ENCODE measurements at places on chromosomes 1 and 21. TPM values are rescaled to one million over a fixed set of nuclear protein-coding genes. Genes with fewer than 3 reads are reported as not detected.

The NMNAT2 gene
- total RNA-seq: not detected

The ITGB2 gene
- not detected for total RNA-seq

The MTF1 gene
- 5.7 TPM for total RNA-seq

The CR1 gene
- not detected for total RNA-seq

The TAS1R1 gene
- not detected for total RNA-seq

The TAL1 gene
- total RNA-seq: not detected

The PDE9A gene
- not detected for total RNA-seq

The FRRS1 gene
- 13.8 TPM for total RNA-seq

The COL6A1 gene
- 76.0 TPM for total RNA-seq

The ATP1A2 gene
- total RNA-seq: not detected

The USP25 gene
- 29.5 TPM for total RNA-seq

The TMPRSS2 gene
- 0.46 TPM for total RNA-seq

The RGS8 gene
- total RNA-seq: not detected

The LRRIQ3 gene
- 0.36 TPM for total RNA-seq

The ZMYM1 gene
- total RNA-seq: 11.0 TPM

The SAMD11 gene
- under 0.01 TPM for total RNA-seq

The PACC1 gene
- total RNA-seq: 14.5 TPM

The FUBP1 gene
- total RNA-seq: 113 TPM

The VWA5B1 gene
- not detected for total RNA-seq

The LCE1C gene
- not detected for total RNA-seq

The SELL gene
- 0.67 TPM for total RNA-seq

The NUP210L gene
- under 0.01 TPM for total RNA-seq

The CDCP2 gene
- total RNA-seq: not detected

The MTARC2 gene
- total RNA-seq: 5.2 TPM

The RBM11 gene
- 2.0 TPM for total RNA-seq

The SPRR2A gene
- not detected for total RNA-seq

The SLC30A2 gene
- 0.36 TPM for total RNA-seq

The S100A9 gene
- total RNA-seq: not detected

The TRMT13 gene
- 8.3 TPM for total RNA-seq

The LRRC7 gene
- total RNA-seq: not detected

The CD48 gene
- not detected for total RNA-seq

The HSPA6 gene
- total RNA-seq: 6.0 TPM

The ABCG1 gene
- under 0.01 TPM for total RNA-seq

The B4GALT3 gene
- 23.8 TPM for total RNA-seq

The GATAD2B gene
- total RNA-seq: 16.5 TPM

The GIPC2 gene
- total RNA-seq: under 0.01 TPM

The MYOG gene
- total RNA-seq: not detected
